ENCODE measurements at places on chromosomes 6 and 20.

DNA sequence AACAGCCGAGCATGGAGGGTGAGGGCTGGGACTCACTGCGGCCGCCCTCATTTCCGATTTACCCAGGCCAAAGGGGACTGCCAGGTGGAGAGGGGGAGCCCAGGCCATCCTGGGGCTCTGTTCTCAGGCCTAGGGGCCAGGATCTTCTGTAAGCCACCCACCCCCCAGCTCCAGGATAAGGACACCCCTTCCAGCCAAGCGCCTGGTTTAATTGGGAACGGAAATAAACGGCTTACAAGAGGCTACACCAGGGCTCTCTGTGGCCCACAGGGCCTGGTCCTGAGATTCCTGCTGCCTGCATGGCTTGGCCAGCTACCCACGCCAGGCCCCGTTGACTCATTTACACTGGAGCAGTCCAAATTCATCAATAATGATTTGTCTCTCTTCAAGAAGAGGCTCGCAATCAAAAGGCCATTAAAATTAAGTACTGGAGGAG is 68.1 kb upstream of the TOP1 start:
- DNase-seq: no peak

DNA sequence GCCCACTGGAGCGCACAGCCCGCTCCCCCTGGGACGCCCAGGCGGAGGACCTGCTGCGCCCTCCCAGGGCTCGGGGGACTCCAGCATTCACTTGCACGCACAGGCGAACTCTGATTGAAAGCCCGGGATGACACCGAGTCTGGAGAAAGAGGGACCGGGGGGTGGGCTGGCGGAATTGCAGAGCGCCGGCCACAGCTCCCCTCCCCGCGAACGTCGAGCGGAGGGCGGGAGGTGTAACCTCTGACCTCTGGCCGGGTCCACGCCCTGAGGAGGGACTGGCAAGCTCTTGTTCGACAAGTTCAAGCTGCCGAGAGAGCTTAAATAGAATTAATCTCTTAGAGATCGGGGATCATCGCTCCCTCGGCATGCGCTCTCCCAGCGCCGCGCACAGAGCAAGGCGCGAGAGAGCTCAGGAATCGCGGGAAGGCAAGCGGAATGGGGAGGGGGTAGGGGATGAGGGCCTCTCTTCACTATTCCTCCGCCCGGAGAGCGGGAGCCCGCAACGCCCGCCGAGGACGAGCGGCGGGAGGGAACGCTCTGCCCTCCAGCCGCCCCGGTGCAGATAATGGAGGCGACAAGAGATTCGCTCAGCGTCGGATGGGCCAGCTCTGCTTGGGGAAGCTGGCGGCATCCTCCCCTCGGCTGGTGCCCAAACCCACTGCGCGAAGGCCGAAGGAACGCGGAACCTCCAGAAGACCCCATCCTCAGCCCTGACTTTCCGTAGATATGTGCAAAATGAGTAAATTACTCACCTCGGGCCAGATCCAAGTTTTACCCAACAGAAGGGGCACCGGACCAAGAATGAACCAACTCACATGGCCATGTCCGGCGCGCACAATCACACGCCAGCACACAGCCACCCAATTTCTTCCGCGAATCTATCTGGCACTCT is 761 bp upstream of the NR2E1 start:
- no peak for DNase-seq

DNA sequence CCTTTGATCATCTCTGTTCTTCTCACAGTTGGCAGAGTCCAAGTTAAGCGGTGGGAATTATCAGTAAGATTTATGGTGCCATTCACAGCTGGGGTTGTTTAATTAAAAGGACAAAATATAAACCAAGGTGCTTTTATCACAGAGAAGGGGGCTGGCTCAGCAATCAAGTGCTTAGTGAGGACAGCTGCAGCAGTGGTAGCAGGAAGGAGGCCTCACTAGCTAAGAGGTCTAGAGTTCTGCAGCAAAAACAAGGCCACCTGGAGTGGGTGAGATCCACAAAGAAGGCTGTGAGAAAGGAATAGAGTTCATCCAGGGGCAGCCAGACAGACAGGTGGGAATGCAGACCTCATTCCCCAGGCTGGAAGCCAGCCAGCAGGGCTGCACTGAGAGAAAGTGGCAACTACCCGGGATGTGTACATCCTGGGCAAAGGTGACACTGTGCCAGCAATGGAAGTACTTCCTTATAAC is 37.1 kb downstream of the PIGU start:
- DNase-seq: no peak

- DNase-seq: no peak
These were observed 384.6 kb downstream of the CDKAL1 start for GRCh38 chr6:20918868-20919267.

DNA sequence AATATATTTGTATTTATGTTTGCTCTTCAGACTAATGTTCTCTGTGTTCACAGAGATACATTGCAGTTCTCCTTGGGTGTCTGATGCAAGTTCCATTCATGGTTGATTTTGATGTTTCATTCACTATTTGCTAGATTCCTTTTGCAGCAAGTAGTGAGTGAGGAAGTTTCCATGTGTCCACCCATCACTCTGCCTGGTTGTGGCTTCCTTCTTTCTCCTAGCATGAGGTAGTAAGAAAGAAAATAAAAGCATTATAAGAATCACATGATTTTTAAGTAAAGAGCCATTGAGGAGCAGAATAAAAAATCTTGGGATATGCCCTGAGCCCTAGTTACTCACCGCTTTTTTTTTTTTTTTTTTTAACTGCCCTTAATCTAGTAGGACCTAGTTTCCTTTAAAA is 8.7 kb downstream of the SASH1 start:
- DNase-seq: no peak

DNA sequence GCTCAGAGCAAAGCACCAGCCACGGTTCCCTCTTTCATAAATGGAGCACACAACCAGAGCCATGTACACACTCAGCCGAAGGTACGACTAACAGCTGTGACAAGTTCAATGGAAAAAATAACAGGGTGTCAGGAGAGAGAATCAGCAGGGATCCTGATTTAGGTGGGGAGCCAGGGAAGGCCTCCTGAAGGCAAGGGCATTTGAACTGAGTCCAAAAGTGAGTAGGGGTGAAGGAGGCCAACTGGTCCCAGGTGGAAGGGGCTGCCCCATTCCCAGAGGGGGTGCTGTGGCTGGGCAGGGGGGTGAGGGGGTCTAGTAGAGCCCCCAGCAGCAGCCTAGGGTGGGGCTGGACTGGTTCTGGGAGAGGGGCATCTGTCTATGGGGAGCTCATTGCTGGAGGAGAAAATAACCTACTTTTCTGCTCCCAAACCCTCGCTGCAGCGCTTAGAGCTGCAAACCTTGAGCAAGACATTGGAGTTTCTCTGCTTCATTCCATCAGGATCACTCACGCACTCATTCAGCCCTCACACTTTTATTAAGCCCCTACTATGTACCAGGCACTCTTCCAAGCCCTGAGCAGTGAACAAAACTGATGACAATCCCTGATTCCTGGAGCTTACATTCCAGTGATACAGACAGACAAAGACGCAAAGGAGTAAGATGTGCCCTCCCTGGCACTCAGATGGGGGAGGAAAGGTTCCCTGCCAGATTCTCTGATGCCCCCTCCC is 113.5 kb downstream of the TOX2 start:
- no peak for DNase-seq

DNA sequence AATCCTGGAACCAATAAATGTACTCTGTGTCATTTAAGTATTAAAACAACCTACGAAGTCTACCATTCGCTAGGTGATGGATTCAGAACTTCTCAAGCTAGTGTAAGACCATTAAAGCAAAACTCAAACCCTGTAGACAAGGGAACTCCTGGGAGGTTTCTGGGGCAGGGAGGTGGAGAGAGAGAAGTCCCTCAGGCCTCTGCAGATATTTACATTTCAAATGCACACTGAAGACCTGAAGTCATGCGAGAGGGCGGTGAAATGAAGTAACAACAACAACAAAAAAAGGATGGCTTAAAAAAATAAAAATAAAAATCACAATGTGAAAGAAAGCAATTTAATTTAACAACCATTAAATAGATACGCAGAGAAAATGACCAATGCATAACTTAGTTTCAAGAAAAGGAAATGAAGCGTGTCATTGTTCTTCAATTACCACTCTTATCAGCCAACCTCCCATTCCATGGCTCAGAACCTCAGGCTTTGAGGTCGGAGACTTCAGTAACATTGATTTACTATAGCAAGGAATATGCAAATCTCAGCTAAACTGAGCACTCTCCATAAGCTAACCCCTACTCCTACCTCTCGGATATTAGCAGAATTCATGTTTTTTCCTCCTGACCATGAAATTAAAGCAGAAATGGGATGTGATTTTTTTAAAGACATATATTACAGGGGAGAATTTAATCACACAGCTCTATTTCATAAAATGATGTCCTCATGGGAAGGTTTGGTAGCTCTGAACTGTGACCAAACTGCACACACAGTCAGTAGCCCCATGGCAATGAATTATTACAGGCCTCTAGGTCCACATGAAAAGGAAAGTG is 140.6 kb downstream of the KIF16B start:
- no peak for DNase-seq

GRCh38 chr6:20629509-20629908 is 95.3 kb downstream of the CDKAL1 start:
- no peak for DNase-seq

DNA sequence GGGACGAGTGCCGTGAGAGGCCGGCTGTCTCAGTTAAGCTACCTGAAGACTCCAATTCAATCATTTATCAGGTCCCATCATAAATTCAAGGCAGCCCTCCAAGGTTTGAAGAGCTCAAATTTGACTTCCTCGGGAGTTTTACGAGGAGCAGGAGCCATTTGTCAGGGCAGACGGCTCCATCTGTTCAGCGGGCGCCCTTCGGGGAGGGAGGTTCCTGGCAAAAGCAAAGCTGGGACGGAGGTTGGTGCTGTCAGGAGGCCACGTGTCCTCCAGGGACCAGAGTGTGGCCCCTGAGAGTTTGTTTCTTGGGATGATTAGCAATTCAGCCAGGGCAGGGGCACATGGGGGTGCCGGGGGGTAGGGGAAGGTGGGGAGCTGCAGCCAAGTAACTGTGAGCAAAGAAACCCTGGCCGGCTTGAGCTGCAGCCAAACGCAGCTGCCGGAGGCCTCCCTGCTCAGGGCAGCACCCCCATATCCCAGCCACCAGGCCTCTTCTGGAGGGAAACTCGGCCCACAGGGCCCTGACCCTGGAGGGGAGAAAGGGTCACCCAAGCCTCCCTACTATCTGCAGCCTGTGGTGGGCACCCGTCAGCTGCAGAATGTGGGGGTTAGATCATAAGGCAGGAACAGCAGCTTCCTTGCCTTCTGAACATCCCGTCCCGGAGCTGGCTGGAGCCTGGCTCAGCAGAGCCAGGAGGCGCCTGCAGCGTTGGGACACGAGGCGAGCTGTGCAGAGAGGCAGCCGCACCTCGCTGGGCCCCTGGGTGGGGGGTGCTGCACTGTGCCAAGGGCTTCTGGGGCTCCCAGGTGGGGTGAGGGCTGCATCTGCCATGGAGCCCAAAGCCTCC is 63.6 kb upstream of the GATA5 start:
- no peak for DNase-seq

DNA sequence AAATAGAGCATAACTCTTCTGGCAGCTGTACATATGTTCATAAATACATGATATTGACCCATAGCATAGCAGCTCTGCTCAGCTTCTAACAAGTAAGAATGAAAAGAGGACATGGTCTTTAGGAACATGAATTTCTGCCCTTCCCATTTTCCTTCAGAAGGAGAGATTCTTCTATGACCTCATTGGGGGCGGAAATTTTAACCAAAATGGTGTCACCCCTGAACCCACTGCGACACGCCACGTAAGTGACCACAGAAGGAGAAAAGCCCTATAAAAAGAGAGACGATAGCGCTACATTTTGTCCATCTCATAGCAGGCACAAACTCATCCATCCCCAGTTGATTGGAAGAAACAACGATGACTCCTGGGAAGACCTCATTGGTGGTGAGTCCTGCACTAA is at the start of gene IL17A:
Gene IL17A (plus strand): TSS at position 301 of the 400 bp plus-strand sequence. CDS start 57 bp downstream, at position 358.
- DNase-seq: no peak

DNA sequence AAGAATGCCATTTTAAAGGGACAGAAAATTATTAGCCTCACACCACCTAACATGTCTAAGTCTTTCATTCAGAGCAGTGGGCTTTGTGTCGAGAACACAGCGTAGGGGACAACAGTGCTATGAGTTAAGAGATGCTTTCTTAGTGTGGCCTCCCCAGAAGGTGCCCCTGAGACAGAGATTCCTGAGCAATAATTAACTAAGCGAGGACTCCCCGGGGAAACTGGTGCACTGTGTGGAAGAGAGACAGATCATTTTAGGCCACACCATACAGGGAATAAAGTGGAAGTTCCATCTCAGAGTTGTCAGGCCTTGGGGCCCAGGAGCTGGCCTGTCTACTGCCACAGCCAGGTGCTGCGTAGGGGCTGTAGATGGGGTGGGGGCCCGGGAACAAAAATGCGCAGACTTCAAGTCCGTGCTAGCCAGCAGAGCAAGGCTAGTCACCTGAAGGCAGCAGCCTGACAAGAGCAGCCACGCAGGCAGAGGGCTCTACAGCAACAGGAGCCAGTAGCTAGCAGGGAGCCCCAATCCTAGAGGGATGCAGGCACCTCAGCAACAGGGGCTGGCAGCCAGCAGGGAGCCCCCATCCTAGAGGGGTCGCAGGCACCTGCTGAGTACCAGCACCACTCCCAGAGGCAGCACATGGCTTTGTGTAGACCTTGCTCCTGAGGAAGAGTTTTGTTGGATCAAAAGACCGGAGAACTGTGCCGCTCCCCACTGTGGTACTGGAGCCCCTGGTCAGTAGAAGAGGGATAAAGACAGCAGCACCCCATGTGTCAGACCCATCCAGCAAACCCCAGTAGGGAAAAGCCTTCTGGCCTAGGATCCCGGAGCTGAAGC is 63.0 kb upstream of the NXT1 start:
- DNase-seq: no peak

DNA sequence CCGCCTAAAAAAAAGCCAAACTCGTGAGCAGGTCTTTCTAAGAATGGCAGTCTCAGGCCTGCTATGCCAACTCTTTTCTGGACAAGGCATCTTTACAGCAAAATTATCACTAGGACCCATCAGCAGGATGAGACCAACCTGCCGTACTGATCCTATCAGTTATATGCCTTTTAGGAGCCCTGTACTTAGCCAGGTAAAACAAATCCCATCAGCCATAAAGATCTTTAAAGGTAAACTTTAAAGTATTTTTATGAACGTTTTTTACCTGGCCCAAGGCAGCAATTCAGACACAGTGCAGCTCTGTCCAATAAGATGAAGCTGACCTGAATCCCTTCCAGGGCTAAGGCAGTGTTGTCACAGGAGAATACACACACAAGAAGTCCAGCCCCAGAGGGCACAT is 51.3 kb upstream of the TGM3 start:
- no peak for DNase-seq

DNA sequence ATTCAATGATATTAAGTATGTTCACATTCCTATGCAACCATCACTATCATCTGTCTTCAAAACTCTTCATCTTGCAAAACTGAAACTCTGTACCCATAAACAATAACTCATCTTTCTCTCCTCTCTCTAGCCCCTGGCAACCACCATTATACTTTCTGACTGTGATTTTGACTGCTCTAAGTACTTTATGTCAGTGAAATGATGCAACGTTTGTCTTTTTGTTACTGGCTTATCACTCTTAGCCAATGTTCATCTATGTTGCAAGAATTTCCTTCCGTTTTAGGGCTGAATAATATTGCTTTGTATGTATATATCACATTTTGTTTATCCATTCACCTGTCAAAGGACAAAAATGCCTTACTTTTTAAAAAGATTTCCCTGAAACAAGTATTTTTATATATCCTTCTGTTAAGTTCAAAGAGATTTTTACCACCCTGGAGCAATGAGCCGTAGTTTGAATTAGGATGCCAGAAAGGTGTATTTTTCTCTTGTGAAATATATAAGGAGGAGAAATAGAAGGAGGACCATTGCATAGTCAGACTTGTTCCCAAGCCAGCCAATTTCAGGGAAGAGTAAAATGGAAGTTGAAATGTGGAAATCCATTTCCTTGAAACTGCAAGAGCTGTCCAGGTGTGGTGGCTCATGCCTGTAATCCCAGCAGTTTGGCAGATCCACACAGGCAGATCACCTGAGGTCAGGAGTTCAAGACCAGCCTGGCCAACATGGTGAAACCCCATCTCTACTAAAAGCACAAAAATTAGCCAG is 4.0 kb upstream of the CGAS start:
- DNase-seq: no peak
